ENCODE measurements at places on chromosomes 2 and 18.

DNA sequence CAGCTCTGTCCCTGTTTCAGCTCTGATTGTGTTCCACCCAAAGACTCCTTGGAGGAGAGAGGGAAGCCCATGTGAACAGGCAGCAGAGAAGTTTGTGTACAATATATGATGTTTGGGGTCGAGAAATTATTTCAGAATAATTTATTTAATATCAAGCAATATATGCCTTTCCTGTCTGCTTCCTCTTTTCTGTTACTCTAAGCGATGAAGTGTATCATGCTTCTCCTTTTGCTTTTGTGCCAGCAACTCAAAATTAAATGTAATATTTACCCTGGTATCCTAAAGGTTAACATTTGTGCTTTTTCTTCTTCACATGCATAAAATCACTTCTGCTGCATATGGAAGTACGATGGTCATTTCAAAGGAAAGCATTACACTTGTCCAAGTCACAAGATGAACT, 2.4 kb upstream of the NTSR2 start:
- no peak for DNase-seq

DNA sequence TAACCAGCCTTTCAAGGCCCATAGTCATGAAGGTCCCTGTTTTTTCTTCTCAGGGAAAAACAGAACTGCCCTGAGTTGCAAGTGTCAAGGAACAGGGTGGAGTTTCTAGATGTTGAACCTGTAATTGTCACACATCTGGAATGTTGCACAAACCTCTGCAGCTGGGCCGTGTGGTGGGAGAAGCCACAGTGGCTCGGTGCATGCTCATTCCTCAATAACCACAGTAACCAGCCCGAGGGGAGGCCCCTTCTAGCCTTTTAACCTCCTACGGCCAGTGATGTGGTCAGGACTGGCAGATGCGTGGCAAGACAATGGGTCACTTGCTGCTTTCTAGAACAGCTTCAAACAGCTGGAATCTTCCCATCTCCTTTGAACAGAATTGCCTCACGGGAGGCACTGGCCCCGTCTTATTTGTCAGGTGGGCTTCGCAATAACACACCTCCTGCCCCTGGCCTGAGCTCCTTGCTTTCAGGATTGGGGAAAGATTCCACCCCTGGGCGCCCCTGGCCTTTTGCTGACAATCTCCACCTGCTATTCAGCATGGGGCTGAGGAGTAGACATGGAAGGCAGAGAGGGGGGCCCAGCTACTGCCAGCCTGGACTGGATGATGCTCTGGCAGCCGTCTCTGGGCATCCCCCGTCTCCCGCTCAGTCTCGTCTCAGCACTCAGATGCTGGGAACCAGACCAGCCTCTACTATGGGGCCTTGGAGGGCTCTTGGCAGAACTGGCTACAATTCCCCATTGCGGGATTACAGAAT, 102.9 kb downstream of the KLHL29 start:
- no peak for DNase-seq

DNA sequence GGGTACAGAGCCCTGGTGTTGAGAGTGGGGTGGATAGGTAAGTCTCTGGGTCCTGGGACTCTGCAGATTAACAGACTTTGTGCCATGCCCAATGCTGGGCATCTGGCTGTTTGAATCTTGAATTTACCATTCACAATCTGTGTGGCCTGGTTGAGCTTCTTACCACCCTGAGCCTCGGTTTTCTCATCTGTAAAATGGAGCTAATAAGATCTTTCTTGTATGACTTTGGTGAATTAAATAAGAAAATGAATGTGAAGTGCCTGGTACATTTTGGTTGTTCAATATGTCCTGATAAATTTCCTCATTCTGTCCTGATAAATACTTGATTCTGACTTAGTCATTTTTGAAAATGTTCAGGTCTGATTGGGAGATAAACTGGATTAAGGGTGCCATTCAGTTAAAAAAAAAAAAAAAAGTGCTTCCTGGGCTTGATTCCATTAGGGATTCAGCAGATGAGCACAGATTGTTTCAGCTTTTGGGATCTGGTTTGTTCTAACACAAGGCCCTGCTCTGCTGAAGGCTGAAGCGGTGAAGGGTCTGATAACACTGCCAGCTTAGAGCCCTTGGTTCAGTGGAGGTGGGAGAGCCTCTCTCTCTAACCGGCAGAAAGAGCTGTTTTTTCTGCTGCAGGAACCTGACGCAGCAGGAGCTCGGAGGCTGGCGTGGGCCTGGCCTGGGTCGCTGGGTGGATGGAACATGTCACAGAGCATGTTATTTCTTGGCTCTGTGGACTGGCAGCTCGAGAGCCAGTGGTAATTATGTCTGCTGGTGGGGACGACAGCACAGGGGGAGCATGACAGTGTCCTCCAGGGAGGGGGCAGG, 84.5 kb upstream of the MCFD2 start:
- DNase-seq: no peak

GRCh38 chr2:95539836-95540235, 52.0 kb upstream of the TRIM43 start:
- no peak for DNase-seq
